ENCODE measurements at places on chromosomes 13 and 19.

- peak; percentile 20 for DNase-seq
Measured at GRCh38 chr19:58555920-58556621, 1.2 kb upstream of the CHMP2A start.

- no peak for DNase-seq
Measured at GRCh38 chr13:41416276-41416675, 41.1 kb upstream of the RGCC start.

DNA sequence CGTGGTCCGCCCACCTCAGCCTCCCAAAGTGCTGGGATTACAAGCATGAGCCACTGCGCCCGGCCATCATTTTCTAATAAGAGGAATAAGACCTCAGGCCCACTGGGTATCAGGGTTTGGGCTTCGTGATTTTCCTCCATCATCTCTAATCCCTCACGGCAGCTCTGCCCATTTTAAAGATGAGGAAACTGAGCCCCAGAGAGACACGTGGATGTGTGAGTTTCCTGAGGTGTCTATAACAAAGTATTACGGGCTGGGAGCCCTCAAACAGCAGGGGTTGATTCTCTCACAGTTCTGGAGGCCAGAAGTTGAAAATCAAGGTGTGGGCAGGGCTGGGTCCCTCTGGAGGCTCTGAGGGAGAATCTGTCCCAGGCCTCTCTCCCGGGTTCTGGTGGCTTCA is 33.7 kb downstream of the MYO9B start:
- DNase-seq, result no peak

GRCh38 chr13:23399347-23399746 is 34.2 kb downstream of the SACS start:
- DNase-seq, result no peak
